ENCODE measurements at places on chromosomes 2 and 18. TPM values are rescaled to one million over a fixed set of nuclear protein-coding genes. Genes with fewer than 3 reads are reported as not detected.

DNA sequence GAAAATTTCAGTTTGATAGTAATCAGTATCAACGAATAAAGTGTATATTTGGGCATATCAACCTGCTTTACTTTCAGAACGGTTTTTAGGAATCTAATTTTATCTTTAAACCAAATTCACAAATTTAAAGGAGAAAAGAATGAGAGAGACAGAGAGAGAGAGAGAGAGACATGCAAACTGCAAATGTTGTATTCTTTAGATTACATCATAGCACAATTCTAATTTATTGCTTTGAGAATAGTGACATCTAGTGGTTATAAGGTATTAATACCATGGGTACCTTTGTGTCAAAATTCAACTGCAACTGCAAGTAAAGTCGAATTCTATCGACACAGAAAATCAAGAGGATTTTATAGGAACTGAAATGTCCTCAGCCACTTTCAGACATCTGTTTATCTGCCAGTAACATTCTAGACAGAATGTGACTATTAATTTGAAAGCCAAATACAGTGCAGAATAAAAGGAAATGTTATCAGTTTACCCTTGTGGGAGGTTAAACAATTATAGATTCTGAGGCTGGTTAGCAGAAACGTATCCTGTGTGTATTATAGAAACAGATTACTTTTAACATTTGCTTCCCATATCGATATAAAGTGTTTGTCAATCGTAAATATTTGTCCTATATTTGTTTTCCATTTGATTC is 529.8 kb upstream of the VRK2 start:
- peak; percentile 49 for DNase-seq

CIB4 gene
- total RNA-seq = not detected

DNA sequence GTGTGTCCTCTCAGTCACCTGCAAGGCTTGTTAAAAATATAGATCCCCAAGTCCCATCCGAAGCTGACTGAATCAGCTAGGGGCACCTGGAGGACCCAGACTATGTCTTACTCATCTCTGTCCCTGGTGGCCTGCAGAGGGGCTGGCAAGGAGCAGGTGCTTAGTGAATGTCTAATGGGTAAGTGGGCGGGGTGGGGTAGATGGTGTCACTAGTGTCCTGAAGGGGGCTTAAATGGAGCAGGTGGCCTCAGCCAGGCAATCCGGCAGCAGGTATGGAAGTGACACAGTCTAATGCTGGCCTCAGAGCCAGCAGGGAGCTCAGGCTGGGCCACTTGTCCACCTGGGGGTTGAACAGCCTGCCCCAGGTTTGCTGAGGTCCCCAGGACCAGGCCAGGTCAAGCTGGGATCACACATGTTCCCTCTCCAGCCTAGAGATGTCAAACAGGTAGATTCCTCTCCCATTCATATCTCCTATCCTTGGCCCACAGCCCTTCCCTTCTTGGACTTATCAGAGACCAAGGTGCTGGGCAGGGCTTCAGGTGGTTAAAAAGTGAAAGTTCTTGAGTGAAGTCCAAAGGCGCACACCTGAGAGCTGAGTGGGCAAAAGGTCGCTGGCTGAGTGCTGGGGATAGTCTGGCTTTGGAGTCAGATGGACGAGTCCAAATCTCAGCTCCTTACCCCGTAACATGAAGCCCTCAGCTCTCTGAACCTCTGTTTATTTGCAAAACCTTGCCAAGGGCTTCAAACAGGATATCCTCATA is 1.7 kb downstream of the STEAP3 start:
- no peak for DNase-seq

GRCh38 chr2:75569546-75569945 is 8.8 kb upstream of the EVA1A start:
- no peak for DNase-seq

IMPACT gene
- 63.3 TPM for total RNA-seq

DNA sequence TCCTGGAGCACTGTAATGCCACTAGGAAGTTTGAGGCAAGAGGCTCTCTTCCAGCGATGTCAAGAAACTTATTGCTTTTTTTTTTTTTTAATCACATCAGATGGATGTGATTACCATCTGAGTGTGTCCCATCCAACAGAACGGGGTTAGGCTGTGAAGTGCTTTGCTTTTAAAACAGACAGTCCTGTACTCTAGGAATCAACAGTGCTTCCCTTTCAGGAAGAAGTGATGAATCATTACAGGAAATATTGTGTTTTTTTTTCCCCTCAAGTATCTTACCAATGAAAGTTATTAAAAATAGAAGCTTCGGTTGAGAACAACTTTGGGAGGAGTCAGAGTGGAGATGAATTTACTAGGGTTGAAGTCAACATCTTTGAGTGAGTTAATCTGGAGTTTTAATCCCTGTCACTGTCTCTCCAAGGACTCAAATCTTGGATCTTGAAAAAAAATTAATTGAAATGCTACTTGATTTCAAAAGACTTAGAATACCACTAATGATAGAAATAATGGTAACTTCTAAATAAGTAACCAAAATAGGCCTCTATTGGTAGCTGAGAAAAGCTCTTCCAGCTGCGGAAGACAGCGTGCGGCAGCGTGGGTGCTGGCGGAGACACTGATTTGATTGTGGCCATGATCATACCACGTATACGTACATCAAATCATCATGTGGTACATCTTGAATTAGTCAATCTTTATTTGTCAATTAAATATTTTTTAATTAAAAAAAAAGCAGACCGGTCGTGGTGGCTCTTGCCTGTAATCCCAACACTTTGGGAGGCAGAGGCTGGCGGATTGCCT is 45.5 kb downstream of the GATA6 start:
- DNase-seq = peak; percentile 49

DNA sequence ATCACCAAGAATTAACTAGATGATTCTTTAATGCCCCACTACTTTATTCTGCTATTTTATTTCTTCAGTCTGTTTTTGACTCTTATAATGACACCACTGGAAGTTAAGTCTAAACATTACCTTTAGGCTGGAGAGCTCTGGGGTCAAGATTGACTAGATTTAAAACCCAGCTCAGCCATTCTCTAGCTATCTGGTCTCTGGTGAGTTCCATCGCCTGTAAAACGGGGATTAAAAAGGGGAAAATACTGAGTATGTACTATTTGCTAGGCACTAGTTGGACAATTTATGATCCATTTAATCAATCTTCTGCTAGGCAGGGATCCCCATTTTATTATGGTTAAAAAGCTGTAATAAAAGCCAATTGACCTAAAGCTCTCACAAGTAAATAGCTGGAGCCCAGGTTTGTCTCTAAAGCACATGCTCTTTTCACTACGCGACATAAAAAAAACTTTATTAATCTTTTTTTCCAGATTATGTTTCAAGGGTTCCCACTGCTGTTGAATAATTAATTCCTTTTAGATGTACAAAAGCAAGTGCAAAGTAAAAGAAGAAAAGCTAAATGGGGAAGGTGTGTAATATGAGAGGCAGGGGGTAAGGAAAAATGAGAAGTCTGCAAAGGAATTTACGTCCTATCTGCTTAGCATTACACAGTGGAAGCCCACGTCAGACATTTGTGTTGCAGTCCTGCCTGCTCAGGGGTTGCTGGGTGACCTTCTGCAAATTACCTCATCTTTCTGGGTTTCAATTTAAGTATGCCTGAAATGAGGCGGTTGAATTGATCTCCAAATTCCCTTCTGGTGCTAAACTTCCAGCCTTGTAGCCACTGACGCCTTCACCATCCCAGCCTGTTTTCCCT is 918 bp upstream of the NABP1 start:
- peak; percentile 78 for DNase-seq

DNA sequence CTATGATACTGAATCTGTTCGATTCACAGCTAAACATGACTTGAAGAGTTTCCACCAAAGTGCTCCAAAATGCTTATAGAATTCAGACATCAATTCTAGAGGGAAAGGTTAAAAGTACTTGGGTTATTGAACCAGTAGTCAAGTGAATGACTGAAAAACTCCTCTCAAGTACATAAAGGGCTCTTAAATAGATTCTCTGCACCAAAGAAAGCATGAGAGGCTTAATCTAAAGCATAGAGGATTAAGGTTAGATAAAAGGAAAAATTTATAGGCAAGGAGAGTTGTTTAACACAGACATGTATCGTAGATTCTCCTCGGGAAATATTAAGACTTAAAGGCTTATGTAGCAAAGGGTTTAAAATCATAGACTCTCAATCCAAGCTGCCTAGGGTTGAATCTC is 701.4 kb downstream of the ERBB4 start:
- DNase-seq = peak; percentile 88

- no peak for DNase-seq
These were observed 14.5 kb downstream of the EPC2 start for GRCh38 chr2:148658807-148659722.

RPRM gene
- total RNA-seq = 6.0 TPM

DNA sequence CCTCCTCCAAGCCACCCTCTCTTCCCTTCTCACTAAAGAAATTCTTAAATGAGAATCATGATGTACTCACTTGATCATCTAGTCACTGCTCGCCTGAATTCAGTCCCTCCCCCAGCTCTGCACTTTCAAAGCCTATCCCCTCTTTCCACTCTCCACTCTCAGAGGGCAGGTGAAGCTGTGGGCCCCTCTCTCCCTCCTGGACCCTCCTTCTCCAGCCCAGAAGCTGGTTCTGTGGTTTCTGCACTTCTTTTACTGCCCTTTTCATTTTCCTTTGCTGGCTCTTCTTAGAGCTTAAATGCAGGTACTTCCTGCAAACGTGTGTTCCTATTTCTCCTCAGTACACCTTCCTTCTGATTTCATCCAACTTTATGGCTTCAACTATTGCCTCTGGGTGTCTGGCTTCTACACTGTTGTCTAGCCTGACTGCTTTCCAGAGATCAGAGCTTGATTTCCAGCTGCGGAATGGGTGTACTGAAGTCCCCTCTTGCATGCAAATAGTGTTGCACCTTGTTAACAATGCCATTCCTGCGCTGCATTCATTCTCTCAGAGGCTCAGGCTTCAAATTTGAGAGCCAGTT is 15.3 kb upstream of the TXNDC2 start:
- DNase-seq = no peak

TUBB8B gene
- not detected for total RNA-seq

GRCh38 chr18:48022531-48023329 is 92.3 kb upstream of the SMAD2 start:
- peak; percentile 52 for DNase-seq

DNA sequence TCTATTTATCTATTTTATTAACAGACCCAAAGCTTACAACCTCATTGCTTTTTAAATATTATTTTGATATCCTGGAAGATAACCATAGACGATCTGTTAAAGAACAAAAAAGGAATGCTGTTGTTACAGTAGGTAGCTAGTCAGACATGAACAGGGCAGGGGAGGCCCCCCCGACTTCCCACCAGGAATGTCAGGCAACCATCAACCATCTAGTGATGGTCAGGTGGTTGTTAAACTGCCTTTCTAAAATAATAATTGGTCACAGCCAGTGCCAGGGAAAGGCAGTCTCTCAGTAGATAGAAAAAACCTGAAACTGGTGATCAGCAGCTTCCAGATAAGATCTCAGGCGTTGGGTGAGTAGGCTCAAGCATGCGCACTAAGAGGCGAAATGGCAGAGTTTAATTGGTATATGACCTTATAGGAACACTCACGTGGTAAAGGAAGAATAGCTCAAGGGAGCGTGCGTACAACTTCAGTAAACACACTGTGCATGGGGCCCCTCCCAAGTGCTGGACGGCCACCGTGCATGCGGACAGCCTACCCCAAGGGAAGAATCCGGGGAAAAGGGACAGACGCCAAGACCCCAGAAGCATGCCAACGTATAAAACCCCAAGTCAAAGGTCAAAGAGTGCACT is 32.5 kb upstream of the CCL20 start:
- no peak for DNase-seq

GRCh38 chr2:86764661-86765309 is 25.9 kb downstream of the CD8A start:
- peak; percentile 36 for DNase-seq

DNA sequence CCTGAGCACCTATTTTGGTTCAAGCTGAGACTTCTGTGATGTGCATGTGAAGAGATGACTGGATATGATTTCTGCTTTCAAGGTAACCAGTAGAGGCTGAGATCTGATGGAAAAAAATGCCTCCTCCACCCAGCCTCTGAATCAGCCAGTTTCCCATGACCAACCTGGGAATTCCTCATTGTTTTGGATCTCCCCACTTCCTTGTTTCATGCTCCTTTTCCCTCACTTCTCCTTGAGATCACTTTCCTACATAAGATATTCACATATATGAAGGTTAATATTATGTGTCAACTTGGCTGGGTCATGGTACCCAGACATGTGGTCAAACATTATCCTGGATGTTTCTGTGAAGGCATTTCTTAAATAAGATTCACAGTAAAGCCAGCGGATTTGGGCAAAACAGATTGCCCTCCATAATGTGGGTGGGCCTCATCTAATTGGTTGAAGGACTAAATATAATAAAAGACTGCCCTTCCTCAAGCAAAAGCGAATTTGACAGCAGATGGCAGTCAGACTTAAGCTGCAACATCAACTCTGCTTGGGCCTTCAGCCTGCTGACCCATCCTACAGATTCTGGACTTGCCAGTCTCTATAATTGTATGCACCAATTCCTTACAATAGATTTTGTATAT is 379.4 kb downstream of the TNS1 start:
- DNase-seq = no peak

DNA sequence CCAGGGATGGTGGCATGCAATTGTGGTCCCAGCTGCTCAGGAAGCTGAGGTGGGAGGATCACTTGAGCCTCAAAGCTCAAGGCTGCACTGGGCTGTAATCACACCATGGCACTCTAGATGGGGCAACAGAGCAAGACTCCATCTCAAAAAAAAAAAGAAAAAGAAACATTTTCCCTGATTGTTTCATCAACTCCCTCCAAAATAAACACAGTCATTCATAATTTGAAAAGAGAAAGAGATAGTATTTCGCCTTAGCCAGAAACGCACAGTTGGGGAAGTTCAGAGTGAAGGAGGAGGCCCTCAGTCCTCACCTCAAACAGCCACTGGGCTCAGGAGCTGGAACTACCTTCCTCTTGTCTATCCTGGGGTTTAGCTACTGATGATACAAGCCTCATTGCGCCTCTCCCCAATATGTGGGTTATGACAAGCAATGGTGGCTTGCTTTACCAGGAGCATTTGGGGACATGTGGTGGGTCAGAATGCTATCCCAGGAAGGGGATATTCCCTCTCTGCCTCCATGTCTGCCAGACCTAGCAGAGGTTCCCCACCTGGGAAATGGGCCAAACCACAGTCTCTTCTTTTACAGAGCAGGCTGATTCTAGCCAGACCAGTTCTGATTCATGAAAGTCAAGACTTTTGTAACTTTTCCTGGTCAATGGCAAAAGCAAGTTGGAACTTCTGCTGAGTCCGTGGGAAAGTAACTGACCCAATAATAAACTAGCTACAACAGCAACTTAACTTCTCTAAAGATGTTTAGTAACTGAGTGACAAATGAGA is 22.2 kb upstream of the TMEM87B start:
- peak; percentile 83 for DNase-seq
